Esophagus squamous epithelium (tissue), 5 donors: ENCODE measurements at places on chromosomes 5 and 9.

- no peaks in the 10 kb centered on the region for H3K4me1 ChIP-seq
- H3K36me3 ChIP-seq: no peaks in the 10 kb centered on the region
- no peak overlapping the region for H3K4me3 ChIP-seq
- DNase-seq: no peak
These were observed 104.2 kb downstream of the SNX18 start for GRCh38 chr5:54621709-54622108.

DNA sequence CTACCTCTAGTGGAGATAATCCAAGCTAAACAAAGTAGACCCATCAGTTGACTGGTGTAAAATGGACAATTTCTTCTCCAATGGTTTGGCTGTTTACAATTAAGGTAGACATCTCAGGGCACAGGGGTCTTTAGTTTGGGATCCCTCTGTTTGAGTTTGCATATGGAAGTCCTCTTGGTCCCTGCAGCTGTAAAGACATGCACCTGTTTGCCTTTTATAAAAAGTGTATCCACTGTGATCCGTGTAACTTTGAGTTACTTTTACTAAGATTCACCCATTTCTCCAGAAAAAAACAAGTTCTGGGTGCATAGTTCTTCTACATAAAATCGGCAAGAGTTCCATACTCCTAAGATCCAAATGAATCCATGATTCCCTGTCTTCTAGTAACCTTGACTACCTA lies 374.7 kb upstream of the ADAMTS16 start:
- no peaks in the 10 kb centered on the region for H3K36me3 ChIP-seq
- no peak for DNase-seq
- H3K27me3 ChIP-seq: no peaks in the 10 kb centered on the region
- no peaks in the 10 kb centered on the region for H3K4me1 ChIP-seq
- H3K4me3 ChIP-seq: no peak overlapping the region
- no peak overlapping the region for H3K27ac ChIP-seq

- H3K4me3 ChIP-seq: no peak overlapping the region
- H3K27ac ChIP-seq: no peak overlapping the region
- DNase-seq: no peak
- H3K4me1 ChIP-seq: peaks cover 24% of the 10 kb centered on the region
- H3K27me3 ChIP-seq: no peaks in the 10 kb centered on the region
- no peaks in the 10 kb centered on the region for H3K36me3 ChIP-seq
These were observed 65.7 kb downstream of the IQGAP2 start for GRCh38 chr5:76468635-76469425.

DNA sequence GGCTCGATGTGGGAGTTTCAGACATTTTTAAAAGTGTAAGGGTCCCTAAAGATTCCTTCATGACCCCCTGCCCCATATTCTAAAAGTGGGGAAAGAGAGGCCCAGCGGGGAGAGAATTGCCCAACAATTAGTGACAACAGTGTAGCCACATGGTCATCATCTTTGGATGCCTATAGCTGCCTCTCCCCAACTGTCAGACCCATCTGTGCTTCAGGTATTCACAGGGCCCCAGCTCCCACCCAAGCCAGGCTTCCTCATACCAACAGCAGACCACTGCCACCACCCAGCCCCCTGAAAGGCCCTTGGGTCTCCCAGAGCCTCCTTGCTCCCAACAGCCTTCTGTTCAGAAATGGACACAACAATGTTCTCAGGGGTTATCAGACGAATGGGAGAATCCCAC lies 4.1 kb downstream of the BICD2 start:
- H3K4me3 ChIP-seq: no peak overlapping the region
- H3K27me3 ChIP-seq: no peaks in the 10 kb centered on the region
- H3K36me3 ChIP-seq: peaks cover 3% of the 10 kb centered on the region
- no peak for DNase-seq
- H3K27ac ChIP-seq: peak overlapping the region; percentile 100

DNA sequence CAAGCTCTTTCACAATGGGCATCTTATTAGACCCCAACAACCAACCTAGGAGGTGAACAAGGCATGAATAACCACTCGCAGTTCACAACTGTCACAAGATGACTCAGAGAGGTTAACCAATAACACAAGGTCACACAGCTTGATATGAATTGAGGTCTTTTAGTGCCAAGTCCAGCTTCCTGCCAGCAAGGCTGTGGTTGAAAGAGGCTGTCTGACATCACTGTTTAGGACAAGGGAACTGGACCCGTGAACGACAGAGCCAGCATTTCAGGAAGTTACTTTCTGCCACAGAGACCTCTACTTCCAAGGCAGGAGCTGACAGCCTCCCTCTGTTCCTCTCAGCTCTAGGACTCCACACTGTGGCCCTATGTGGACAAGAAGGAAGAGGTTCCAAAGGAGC lies 53.4 kb upstream of the ALDH1B1 start:
- H3K4me1 ChIP-seq: no peaks in the 10 kb centered on the region
- H3K36me3 ChIP-seq: no peaks in the 10 kb centered on the region
- no peak overlapping the region for H3K4me3 ChIP-seq
- peaks cover 4% of the 10 kb centered on the region for H3K27me3 ChIP-seq
- H3K27ac ChIP-seq: no peak overlapping the region

- DNase-seq: no peak
- no peaks in the 10 kb centered on the region for H3K27me3 ChIP-seq
- no peak overlapping the region for H3K4me3 ChIP-seq
- H3K4me1 ChIP-seq: no peaks in the 10 kb centered on the region
- no peaks in the 10 kb centered on the region for H3K36me3 ChIP-seq
These were observed 93.3 kb downstream of the RAPGEF6 start for GRCh38 chr5:131541762-131542161.

DNA sequence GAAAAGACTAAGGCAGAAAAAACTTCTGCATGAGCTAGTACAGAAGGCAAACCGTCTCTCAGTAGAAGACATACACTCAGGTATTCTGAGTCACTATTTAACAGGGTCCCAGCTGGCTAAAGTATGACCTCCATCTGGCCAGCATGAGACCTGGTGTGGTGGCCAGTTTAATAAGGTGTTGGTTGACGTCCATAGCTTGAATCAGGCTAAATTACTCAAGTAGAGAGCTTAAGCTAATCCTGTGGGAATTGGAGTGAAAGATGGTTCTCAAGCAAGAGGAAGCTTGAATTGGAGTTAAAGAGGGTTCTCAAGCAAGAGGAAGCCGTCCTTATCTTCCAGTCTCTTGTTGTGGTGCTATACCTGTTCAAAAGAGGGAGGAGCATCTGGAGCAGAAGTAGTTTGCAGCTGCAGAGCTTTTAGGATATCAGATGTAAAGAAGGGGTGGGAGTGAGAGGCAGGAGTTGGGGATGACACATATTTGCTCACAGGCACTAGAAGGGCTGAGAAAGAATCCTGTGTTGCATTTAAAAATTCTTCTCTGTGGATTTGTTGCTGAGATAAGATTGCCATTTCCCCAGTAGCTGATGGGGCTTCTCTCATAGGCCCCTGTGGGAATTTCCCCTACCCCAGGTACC lies 136.1 kb upstream of the RUSC2 start:
- no peak overlapping the region for H3K4me3 ChIP-seq
- peaks cover 3% of the 10 kb centered on the region for H3K4me1 ChIP-seq
- no peak overlapping the region for H3K27ac ChIP-seq
